Substantia nigra (tissue), 51 donors: ENCODE measurements at places on chromosomes 7 and 10.
A peak's percentile ranks its signal among the peaks of the same experiment; 100 is the strongest.

GRCh38 chr10:24858288-24859270, 93.8 kb downstream of the PRTFDC1 start:
- DNase-seq: no peak

DNA sequence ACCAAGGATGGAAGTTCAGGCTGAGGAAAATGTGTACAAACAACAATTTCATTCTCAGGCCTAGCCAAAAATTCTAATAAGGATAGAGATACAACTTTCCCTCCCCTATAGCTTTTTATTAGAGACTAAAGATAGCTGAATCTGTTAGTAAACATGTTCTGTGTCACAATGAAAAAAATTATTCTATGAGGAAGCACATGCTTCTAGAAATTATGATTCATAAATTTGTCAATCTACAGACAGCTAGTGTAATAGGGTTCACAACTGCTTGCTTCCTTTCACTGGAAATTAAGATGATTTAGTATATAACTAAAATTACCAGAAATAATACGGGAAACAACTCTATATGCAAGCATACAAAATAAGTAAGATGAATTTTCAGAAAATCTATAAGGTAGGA, 56.6 kb downstream of the CCDC3 start:
- DNase-seq: no peak

DNA sequence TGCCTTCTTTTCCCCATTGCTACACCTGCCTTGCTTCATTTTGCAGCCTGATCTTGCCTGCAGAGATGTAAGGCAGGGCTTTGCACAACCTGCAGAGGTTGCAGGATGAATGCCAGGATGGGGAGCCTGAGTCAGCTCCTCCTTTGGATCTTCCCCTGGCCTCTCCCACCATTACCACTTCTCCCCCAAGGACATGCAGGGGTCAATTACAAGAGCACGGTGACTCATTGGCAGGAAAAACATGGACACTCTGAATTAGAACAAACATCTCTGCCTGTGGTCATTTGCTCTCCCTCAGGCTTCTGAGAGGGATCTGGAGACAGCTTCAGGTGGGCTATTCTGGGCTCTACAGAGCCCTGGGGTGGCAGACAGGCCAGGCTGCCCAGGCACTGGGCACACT, 89.2 kb downstream of the HERPUD2 start:
- DNase-seq: no peak

DNA sequence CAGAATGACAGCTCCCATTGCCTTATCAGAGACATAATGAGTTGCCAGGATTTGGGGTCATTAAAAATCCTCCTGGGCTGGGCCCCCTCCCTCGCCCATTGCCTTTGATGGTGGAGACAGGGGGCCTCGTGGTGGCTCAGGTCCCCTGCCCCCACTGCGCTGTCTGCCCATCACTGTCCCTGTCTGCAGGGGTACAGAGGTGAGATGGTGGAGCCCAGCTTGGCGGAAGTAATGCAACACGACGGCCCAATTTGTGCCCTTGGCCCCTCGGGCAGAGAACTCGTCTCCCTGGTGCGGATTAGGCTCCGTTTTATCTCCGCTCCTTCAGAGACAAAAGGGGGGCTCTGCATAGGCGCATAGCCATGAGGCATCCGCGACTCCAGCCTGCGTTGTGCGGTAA, 152.4 kb upstream of the UNC5B start:
- DNase-seq: no peak

- no peak for DNase-seq
Measured at GRCh38 chr7:152909683-152910544, 150.4 kb downstream of the ACTR3B start.

DNA sequence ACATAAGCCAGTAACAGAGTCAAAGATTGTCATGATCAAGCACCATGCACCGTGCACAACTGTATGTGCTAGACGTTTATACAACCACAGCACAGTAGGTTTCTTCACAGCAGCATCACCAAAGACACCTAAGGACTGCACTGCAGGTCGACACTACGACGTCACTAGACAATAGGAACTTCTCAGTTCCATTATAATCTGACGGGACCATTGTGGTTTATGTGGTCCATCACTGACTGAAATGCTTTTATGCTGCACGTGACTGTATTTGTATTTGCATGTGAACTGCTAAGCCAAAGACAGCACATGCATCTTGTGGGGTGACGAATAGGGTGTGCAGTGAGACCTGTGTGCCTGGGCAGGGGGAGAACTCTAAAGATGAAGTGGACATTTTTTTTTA, 164.9 kb downstream of the PARD3 start:
- no peak for DNase-seq

GRCh38 chr7:91086200-91086599, 178.0 kb upstream of the FZD1 start:
- DNase-seq: no peak

- DNase-seq: no peak
Measured at GRCh38 chr10:47098964-47099363, 187.7 kb downstream of the PTPN20 start.

- DNase-seq: no peak
Measured at GRCh38 chr7:92641921-92642511, 51.8 kb upstream of the FAM133B start.

DNA sequence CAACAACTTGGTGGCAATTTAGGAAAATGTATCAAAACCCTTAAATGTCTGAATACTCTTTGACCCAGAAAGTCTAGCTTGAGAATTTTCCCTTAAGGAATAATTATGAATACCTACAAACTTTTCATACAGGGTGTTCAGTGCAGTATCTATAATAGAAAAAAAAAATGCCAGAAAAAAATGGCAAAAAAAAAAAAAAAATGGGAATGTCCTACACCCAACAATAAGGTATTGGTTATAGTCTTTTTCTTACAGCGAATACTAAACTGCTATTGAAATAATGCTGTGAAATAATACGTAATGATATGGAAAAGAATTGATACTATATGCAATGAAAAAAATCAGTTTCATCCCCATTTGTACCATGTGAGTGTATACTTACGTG, 44.3 kb downstream of the ZNF800 start:
- DNase-seq: no peak

DNA sequence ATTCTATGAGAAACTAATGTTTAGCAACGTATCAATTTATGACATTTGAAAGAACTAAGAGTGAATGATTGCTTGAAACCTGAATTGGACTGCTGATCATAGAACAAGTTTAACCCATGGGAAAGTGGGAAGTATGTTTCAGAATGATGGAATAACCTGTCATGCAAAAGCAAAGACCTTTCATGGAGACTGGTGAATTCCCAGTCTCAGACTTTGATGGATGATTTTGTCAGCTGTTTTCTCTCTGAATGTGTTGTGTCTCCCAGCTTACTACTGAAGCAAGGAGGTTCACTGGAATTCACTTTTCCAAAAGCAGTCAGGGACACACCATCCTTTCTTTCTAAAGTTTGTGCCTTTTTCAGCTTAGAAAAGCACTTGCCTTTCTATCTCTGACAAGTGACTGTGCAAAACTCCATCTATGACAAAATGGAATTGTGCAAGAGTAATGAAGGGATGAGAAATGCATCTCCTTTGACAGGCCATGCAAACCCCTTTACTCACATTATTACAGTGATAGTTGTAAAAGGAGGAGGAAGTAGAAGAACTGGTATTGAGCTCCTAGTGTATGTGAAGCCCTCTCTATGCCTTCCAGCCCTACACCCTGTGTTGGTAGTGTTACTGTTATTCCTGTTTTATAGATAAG, 176.1 kb downstream of the PRKG1 start:
- DNase-seq: no peak

DNA sequence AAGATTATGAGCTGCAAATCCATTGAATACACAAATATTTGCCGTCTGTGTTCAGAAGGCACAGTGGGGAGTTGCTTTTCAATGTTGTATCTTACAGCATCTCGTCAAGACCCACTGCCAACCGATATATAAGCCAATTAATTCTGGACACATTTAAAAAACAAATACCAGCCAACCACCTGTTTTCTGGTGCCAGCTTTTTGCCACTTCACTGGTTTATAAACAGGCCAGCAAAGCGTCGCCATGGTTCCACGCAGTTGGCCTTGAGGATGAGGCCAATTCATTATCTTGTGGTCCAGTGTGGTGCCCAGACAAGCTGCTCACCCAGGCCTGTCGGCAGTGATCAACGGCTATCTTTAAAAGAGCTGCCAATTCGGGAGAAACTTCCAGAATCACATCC, 321.0 kb downstream of the TCERG1L start:
- DNase-seq: no peak

DNA sequence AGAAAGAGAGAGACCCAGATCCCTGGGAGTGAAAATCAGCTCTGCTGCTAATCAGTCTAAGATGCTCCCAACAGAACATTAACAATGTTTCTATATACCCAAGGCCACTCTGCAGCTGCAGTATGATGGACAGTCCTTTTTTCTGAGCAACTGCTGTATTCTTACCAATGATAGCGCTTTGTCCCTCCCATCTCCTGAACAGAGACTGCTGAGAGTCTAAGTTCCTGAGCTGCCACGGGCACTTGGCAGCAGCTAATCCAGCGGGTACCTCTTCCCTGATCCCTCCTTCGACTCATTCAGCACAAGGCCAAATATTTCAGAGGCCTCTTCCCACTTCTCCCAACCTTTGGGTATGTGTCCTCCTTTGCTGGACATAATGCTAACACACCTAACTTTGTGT, 7.7 kb downstream of the CPVL start:
- DNase-seq: no peak

DNA sequence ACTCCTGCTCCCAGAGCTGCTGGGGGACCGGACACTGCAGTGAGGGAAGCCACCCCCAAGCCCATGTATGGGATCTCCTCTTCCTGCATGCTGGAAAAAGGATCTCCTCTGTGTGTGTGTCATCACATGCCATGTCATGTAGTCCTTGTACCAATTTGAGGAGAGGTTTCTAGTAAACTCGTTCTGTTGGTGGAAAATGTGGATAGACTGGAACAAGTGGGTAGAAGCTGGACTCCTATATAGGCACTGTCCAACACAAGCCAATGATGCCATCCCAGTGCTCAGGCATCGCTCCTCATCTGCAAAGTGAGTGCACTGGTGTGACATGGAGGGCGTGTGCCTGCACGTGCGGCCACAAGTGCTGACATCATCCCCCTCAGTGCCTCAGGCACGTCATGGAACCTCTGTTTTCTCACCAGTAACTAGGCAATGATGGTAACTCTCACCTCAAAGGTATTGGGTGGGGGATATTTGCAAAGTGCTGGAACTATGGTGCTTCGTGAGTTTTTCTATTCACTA, 19.3 kb downstream of the MYO1G start:
- no peak for DNase-seq

DNA sequence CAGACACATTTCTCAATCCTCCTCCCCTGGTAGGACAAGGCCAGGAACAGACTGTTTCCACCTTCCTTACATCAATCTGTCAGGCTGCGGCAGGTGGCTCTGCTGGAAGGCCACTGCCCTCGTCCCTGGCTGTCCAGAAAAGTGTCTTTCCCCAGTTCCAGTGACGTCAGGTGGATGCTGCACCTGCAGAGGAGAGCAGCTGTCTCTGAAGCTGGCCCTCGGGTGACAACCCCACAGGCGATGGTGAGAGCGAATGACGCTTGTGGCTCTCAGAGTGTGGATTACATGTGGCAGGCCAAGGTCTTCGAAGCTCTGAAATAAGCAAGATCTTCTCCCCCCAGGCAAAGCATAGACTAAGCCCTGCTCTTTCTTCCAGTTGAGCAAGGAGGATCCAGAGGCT, 146.9 kb upstream of the RET start:
- no peak for DNase-seq

DNA sequence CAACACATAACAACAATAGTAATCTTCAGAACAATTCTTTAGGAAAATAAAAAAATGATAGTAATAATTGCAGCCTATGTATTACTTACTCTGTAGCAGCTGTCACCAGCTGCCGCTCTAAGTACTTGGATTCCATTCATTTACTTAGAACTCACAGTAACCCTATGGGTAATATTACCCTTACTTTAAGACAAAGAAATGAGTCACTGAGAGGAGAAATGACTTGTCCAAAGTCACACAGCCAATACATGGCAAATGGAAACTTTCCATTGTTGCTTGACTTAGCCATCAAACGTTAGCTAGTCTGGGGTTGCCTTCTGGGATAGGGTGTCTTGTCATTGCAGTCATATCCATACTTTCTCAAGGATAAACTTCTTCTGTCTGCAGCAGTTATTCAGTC, 3.6 kb downstream of the CCNY start:
- no peak for DNase-seq

- peak; percentile 39 for DNase-seq
Measured at GRCh38 chr10:66925896-66926715, at the start of gene LRRTM3. Gene LRRTM3 (plus strand): TSS chr10:66926036.

GRCh38 chr10:26938578-26938977, 77.8 kb upstream of the ABI1 start:
- no peak for DNase-seq

DNA sequence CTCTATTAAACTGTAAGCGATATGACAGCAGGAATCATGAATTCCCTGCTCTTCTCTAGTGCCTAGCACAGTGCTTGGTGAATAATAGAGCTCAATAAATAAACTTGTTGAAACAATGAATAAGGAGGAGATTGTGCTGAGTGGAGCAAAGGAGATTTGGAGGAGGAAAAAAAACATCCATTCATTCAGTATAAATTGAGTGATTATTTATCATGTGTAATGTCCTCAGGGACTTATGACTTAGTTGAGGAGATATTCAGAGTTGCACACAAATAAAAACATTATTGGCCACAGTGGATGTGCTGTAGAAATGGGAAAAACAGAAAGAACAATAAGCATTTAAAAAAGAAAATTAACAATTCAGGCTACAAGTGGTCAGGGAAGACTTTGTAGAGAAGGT, 125.7 kb downstream of the FOXP2 start:
- no peak for DNase-seq

GRCh38 chr10:5811387-5811821, 1.8 kb downstream of the GDI2 start:
- DNase-seq: no peak

GRCh38 chr10:63133821-63134557, 861 bp downstream of the NRBF2 start:
- no peak for DNase-seq

- DNase-seq: no peak
Measured at GRCh38 chr7:41097501-41097900, 605.4 kb downstream of the INHBA start.

- DNase-seq: no peak
Measured at GRCh38 chr7:92336662-92337340, 91.0 kb downstream of the ANKIB1 start.

DNA sequence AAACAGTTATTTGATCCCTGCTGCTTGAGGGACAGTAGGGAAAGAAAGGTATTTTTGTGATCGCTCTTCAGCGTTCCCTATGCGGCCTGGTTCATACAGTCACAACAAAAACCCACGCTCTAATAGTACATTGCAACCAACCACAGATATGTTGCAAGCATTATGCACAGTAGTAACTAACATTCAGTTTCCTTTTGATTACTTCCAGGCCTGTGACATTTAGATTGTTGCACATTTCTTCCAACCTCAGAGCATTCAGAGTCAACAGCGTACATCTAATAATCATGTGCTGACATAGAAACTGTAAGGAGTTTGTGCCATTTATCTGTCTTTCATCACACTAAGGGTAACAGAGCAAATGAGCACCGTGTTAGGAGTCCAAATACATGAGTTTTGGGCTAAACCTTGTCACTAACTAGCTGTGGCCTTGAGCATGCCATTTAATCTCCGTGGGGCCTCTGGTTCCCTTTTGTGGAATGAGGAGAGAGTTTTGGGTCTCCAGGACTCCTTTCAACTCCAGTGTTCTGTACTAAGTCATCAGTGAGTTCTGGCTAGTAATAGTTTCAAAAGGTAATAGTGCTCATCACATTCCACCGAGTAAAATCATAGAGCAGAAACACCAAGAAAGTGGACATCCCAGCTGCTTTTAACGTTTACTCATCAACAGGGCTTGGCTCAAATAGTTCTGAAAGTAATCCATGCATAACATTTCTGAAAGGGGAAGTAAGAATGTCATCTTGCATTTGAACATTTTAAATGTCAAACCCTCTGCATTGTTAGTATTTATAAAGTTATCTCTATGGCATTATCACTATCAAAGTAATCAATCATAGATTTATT, 99.0 kb upstream of the FZD1 start:
- DNase-seq: no peak
